ENCODE measurements at places on chromosomes 4 and X.

DNA sequence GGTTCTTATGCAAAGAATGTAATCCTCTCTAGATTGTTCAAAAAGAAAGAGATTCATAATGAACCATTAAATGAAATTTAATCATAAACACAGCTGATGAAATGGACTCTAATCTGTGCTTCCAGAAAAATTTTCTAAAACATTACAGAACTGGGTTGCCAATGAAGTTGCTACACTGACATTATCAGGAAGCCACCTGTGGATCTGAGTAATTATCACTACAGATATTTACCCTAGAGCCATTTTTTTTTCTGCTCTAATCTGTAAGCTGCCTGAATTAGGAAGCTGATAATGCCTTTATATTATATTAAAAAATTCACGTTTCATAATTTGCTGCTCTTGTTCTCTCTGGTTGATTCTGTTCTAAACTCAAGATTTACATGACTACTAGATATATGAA is 380.1 kb downstream of the GRIA2 start:
- DNase-seq: no peak

- no peak for DNase-seq
These were observed 377.0 kb downstream of the ZNF674 start for GRCh38 chrX:46168254-46168653.

GRCh38 chrX:97039363-97040029 is 155.8 kb downstream of the RPA4 start:
- DNase-seq: no peak

- no peak for DNase-seq
These were observed 55.8 kb upstream of the BCOR start for GRCh38 chrX:40153345-40154249.

GRCh38 chr4:17112292-17112659 is 213.8 kb upstream of the LDB2 start:
- DNase-seq: no peak

DNA sequence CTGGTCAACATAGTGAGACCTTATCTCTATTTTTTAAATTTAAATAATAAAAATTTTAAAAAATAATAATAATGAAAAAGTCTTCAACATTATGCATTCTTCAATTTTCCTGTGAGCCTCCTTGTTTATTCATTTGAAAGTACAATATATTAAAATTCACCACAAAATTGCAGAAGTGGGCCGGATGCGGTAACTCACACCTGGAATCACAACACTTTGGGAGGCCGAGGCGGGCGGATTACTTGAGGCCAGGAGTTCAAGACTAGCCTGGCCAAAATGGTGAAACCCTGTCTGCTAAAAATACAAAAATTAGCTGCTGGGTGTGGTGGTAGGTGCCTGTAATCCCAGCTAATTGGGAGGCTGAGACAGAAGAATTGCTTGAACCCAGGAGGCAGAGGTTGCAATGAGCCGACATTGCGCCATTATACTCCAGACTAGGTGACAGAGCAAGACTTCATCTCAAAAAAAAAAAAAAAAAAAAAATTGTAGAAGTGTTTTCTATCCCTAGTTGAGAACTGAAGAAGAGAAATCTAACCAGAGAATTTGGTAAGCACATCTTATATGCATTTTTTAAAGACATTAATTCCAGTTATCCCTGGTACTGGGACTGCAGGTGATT is 56.9 kb downstream of the RBM47 start:
- no peak for DNase-seq

- no peak for DNase-seq
These were observed 1658.0 kb downstream of the STIM2 start for GRCh38 chr4:28518561-28519165.

DNA sequence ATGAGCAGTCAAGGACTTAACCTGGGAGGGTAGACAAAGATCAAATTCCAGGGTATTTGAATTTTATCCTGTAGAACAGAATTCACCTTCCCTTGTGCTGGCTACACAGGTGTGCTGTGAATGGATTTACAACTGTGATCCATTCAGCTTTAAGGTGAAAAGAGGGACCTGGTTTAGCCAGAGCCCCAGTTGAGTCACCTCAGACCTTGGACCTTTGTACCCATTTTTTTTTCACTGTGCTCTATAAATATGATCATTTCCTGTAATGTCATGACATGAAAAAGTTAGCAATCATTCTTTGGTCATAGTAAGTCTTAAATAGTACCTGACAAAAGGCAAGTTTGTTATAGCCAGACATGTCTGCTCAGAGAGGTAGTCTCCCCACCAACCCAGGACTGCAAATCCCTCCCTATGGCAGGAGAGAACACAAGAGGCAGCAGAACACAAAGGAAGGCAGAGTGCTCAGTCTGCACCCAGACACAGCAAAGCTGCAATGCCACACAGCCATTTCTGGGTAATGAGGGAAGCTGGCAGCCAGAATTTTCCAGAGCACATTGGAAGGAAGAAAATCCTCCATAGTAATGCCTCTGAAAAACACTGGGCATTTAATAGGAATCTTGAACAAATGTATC is 77.9 kb downstream of the CXXC4 start:
- no peak for DNase-seq

- no peak for DNase-seq
These were observed 2.1 kb downstream of the GAB3 start for GRCh38 chrX:154748712-154749339.

All from activated CD8-positive, alpha-beta memory T cell treated with anti-CD3 and anti-CD28 coated beads for 1 hour (primary cell).